ENCODE measurements at places on chromosomes 6 and 20. TPM values are rescaled to one million over a fixed set of nuclear protein-coding genes. Genes with fewer than 3 reads are reported as not detected.

Gene PGC
- not detected for total RNA-seq

Gene LST1
- 12.5 TPM for total RNA-seq

Gene ACTR5
- 8.3 TPM for total RNA-seq

Gene MLN
- not detected for total RNA-seq

Gene LY6G6F
- not detected for total RNA-seq

Gene GGT7
- total RNA-seq = 15.0 TPM

Gene TSHZ2
- total RNA-seq = 37.8 TPM

- DNase-seq = no peak
- H3K27ac ChIP-seq = no peak overlapping the region
- H3K36me3 ChIP-seq = no peaks in the 10 kb centered on the region
- H3K4me1 ChIP-seq = no peaks in the 10 kb centered on the region
Observed at GRCh38 chr6:72367439-72367838, 254.4 kb upstream of the KCNQ5 start.

- H3K27me3 ChIP-seq = no peaks in the 10 kb centered on the region
- peaks cover 27% of the 10 kb centered on the region for H3K36me3 ChIP-seq
- no peak overlapping the region for H3K27ac ChIP-seq
- H3K4me1 ChIP-seq = no peaks in the 10 kb centered on the region
- DNase-seq = no peak
- no peak overlapping the region for H3K4me3 ChIP-seq
Observed at GRCh38 chr20:10619427-10619826, 54.4 kb downstream of the JAG1 start.

DNA sequence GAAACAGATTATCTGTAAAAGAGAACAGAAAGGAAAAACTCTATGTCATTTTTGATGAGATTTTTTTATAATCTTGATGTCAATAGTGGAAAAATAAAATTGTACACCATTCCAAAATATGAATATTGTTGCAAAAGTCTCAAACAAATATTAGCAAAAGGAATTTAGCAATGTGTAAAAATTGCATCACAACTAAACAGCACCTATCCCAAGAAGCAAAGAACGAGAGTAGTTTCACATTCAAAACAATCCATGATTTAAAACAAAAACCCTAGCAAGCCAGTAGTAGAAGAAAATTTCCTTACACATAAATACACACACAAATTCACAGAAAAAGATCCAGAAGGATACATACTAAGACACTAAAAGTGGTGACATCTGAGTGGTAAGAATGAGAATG lies 38.4 kb downstream of the LCA5 start:
- H3K36me3 ChIP-seq = no peaks in the 10 kb centered on the region
- no peak overlapping the region for H3K27ac ChIP-seq
- H3K27me3 ChIP-seq = no peaks in the 10 kb centered on the region
- H3K4me1 ChIP-seq = no peaks in the 10 kb centered on the region
- no peak overlapping the region for H3K4me3 ChIP-seq

- no peaks in the 10 kb centered on the region for H3K4me1 ChIP-seq
- peaks cover 4% of the 10 kb centered on the region for H3K27me3 ChIP-seq
- no peak overlapping the region for H3K4me3 ChIP-seq
- DNase-seq = no peak
Observed at GRCh38 chr6:6407071-6407741, 86.7 kb upstream of the F13A1 start.

DNA sequence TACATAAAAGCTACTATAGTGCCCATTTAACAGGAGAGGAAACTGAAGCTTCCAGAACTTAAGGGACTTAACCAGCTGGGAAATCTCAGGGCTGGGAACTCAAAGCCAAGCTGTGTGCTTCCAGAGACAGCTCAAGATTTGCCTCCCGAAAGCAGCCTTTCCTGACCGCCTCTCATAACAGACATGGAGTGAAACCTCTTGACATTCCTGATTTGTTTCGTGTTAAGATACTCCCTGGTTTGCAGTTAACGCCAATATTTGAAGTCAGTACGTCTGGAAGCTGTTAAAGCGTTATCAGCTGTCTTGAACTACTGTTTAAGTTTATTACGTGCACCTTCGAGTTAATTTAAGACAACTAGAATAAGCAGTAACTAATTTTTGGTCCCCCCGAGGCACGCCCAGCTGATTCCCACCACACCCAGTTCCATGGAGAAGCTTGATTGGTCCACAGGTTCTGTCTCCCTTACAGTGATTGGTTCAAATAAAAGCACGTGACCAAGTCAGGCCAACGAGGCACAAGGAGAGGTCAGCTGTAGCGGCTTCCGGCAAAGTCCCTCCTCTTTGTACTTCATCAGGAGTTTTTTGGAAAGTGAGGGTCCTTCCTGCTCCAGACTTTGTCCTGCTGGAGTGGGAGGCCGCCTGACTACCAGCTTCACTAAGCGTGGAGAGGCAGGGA lies 8.9 kb upstream of the TCP11 start:
- H3K36me3 ChIP-seq = no peaks in the 10 kb centered on the region
- no peak overlapping the region for H3K27ac ChIP-seq
- no peak for DNase-seq
- H3K4me1 ChIP-seq = peaks cover 24% of the 10 kb centered on the region

- H3K4me1 ChIP-seq = peaks cover 16% of the 10 kb centered on the region
- no peak overlapping the region for H3K4me3 ChIP-seq
- H3K36me3 ChIP-seq = peaks cover 23% of the 10 kb centered on the region
Observed at GRCh38 chr6:13648850-13649249, 33.7 kb downstream of the NOL7 start.

DNA sequence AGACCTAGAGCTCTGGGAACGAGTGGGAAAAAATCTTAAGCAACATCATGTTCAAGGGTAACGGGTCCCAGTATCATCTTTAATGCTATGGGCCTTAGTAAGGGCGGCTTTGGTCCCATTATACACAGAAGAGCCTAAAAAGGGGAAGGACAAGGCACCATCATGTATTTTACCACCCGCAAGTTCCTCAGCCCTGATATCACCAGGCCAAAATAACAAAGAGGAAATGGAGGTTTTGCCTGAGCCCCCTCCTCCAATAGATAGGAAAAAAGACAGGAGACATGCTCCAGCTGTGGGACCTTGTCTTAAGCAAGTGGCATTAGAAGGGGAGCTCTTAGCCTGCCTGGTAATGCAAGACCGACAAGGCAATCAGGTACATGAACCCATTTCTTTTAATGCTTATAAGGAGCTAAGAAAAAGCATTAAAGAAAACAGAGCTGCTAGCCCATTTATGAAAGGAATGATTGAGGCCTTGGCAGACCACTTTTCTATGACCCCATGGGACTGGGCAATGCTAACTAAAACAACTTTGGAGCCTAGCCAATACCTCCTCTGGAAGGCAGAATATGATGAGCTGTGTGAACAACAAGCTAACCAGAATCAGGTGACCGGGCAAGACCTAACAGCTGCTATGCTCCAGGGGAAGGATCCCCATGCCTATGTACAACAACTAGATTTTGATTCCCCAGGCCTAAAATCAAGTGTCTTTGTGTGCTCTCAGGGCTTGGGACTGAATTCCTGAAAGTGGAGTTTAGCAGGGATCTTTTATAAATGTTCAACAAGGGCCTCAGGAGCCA lies 23.2 kb downstream of the HLA-DPA1 start:
- H3K4me1 ChIP-seq = no peaks in the 10 kb centered on the region
- no peak for DNase-seq
- no peak overlapping the region for H3K4me3 ChIP-seq
- H3K27ac ChIP-seq = no peak overlapping the region
- H3K36me3 ChIP-seq = no peaks in the 10 kb centered on the region

GRCh38 chr6:128807577-128807976 lies 75.4 kb upstream of the LAMA2 start:
- H3K4me1 ChIP-seq = no peaks in the 10 kb centered on the region
- no peak overlapping the region for H3K4me3 ChIP-seq
- no peak for DNase-seq

- H3K27me3 ChIP-seq = no peaks in the 10 kb centered on the region
- no peak for DNase-seq
- peaks cover 31% of the 10 kb centered on the region for H3K36me3 ChIP-seq
- H3K4me1 ChIP-seq = peaks cover 12% of the 10 kb centered on the region
- no peak overlapping the region for H3K27ac ChIP-seq
Observed at GRCh38 chr6:45012687-45013086, 315.4 kb upstream of the RUNX2 start.

DNA sequence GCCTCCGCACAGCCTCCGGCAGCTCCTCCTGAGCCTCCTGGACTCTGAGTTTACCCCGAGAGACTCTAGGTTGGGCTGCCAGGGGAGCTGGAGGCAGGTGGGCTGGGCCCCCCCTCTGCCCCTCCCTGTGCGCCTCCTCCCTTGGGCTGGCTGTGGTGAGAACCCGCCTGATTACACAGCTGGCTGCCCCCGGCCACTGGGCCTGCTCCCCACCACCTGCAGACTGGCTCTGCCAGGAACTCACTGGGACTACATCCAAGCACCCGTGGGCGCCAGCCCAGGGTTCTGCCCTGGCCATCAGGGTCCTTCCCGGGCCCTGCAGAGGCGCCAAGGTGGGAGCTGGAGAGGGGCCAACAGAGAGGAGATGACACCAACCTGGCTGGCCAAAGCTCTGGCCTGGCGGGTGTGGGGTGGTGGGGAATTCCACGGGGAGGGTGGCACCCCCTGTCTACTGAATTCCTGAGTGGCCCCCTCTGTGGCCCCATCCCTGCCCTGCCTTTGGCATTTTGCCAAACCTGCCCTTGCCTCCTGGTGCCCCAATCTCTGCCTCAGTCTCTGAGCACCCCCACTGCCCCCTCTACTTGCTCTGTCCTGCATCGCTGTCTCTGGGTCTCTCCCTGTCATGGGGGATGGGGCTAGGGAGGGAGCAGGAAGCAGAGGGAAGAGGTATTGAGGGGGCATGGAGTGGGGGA lies 21.9 kb upstream of the CDH22 start:
- peaks cover 10% of the 10 kb centered on the region for H3K27me3 ChIP-seq
- no peaks in the 10 kb centered on the region for H3K36me3 ChIP-seq
- no peak overlapping the region for H3K4me3 ChIP-seq

- H3K4me1 ChIP-seq = no peaks in the 10 kb centered on the region
- DNase-seq = no peak
- no peaks in the 10 kb centered on the region for H3K36me3 ChIP-seq
- no peaks in the 10 kb centered on the region for H3K27me3 ChIP-seq
- no peak overlapping the region for H3K4me3 ChIP-seq
Observed at GRCh38 chr6:14361297-14361696, 243.7 kb downstream of the CD83 start.

- H3K4me3 ChIP-seq = no peak overlapping the region
- H3K27me3 ChIP-seq = peaks cover 4% of the 10 kb centered on the region
- no peaks in the 10 kb centered on the region for H3K4me1 ChIP-seq
- DNase-seq = no peak
- no peaks in the 10 kb centered on the region for H3K36me3 ChIP-seq
- H3K27ac ChIP-seq = no peak overlapping the region
Observed at GRCh38 chr6:54014440-54014839, 96.8 kb upstream of the MLIP start.

GRCh38 chr6:108737594-108738546 lies 110.4 kb upstream of the ARMC2 start:
- no peak for DNase-seq
- no peak overlapping the region for H3K27ac ChIP-seq
- no peaks in the 10 kb centered on the region for H3K36me3 ChIP-seq
- no peaks in the 10 kb centered on the region for H3K27me3 ChIP-seq
- H3K4me1 ChIP-seq = no peaks in the 10 kb centered on the region

- H3K27ac ChIP-seq = peak overlapping the region; percentile 95
- DNase-seq = no peak
- peaks cover 11% of the 10 kb centered on the region for H3K36me3 ChIP-seq
- H3K4me3 ChIP-seq = no peak overlapping the region
- peaks cover 74% of the 10 kb centered on the region for H3K4me1 ChIP-seq
Observed at GRCh38 chr6:30530014-30530413, 26.3 kb downstream of the GNL1 start.

- H3K27me3 ChIP-seq = no peaks in the 10 kb centered on the region
- no peak for DNase-seq
- H3K4me1 ChIP-seq = peaks cover 49% of the 10 kb centered on the region
- H3K4me3 ChIP-seq = peak overlapping the region; percentile 46
- peak overlapping the region; percentile 73 for H3K27ac ChIP-seq
Observed at GRCh38 chr6:14074476-14075094, 43.0 kb upstream of the CD83 start.

GRCh38 chr6:35042031-35042815 lies 98.9 kb downstream of the TCP11 start:
- H3K27me3 ChIP-seq = no peaks in the 10 kb centered on the region
- H3K4me1 ChIP-seq = peaks cover 9% of the 10 kb centered on the region
- no peaks in the 10 kb centered on the region for H3K36me3 ChIP-seq
- H3K27ac ChIP-seq = no peak overlapping the region
- no peak overlapping the region for H3K4me3 ChIP-seq

DNA sequence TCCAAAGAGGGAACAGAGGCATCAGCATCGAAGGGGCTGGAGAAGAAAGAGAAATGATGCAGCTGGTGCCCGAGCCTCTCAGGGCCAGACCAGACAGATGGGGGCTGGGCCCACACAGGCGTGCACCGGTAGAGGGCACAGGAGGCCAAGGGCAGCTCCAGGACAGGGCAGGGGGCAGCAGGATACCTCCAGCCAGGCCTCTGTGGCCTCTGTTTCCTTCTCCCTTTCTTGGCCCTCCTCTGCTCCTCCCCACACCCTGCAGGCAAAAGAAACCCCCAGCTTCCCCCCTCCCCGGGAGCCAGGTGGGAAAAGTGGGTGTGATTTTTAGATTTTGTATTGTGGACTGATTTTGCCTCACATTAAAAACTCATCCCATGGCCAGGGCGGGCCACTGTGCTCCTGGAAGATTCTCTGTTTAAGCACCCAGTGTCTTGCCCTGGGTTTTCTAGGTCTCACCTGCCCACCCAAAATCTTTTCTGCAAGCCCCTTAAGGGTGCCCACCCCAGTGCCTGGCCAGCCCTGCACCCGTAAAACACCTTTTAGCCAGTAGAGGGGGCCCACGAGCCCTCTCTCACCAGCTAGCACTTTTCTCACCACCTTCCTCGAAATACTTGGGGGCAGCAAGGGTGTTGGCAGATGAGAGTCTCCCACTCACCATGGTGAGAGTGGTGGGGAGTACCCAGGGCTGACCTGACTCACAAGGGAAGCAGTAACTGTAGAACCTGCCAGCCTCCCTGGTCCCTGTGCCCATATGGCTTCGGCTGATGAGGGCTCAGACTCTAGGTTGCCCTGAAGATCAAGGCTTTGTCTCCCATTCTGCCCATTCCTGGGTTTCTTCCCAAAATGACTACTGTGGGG lies 35.7 kb upstream of the ID1 start:
- H3K4me3 ChIP-seq = no peak overlapping the region
- no peaks in the 10 kb centered on the region for H3K27me3 ChIP-seq
- peak; percentile 73 for DNase-seq
- peak overlapping the region; percentile 47 for H3K27ac ChIP-seq

- H3K4me3 ChIP-seq = peak overlapping the region; percentile 10
- peak overlapping the region; percentile 76 for H3K27ac ChIP-seq
- H3K4me1 ChIP-seq = peaks cover 94% of the 10 kb centered on the region
- no peaks in the 10 kb centered on the region for H3K27me3 ChIP-seq
- peaks cover 11% of the 10 kb centered on the region for H3K36me3 ChIP-seq
Observed at GRCh38 chr6:111857674-111858337, 15.4 kb downstream of the FYN start.

Measured in activated naive CD4-positive, alpha-beta T cell treated with anti-CD3 and anti-CD28 coated beads for 36 hours (primary cell).